ENCODE measurements at places on chromosomes 4 and X.

DNA sequence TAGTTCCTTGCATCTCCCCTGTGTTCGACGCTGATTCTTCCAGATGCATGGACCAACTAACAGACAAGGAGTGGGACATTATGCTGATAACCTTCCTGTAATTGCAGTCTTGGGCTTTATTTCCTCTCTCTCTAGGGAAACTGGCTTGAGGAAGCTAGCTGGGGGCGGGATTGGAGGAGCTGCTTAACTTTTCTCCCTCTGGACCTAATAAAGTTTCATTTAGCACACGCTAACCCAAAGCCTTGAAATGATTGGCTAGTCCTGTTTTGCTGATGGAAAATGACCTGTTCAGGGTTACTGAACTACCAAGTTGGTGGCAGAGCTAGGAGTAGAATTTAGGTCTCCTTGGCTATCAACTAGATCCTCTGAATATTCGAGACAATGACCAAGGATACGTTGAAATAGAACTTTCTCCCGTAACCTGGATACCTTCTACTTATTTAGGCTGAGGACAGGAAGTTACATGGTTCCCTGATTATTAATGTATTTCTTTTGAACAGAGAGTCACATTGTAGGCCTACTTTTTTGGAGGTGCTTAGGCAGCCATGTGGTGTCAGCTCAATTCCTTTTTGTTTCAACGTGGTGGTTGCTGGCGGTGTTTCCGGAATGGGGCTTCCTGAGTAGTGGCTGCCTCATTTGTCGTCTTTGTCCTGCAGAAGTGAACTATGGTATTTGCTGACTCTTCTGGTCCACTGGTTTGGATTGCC is 2.0 kb downstream of the PGK1 start:
- DNase-seq: no peak

DNA sequence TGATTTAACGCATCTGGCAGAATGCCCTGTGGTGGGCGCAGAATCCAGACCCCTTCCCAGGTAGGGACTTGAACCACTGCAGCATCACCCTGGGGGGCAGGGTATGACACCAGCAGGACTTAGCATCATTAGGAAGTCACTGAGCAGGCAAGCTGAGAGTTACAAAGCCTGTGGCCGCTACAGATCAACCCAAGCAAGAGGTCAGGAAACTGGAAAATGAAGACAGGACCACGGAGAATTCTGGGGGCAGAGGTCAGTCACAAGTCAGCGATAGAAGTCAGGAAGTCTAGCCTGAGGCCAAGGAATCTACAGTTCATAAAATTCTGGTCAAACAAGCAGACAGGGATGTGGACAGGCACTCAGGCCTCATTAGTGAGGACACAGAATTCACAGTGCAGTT is 108.4 kb downstream of the CHIC2 start:
- no peak for DNase-seq

DNA sequence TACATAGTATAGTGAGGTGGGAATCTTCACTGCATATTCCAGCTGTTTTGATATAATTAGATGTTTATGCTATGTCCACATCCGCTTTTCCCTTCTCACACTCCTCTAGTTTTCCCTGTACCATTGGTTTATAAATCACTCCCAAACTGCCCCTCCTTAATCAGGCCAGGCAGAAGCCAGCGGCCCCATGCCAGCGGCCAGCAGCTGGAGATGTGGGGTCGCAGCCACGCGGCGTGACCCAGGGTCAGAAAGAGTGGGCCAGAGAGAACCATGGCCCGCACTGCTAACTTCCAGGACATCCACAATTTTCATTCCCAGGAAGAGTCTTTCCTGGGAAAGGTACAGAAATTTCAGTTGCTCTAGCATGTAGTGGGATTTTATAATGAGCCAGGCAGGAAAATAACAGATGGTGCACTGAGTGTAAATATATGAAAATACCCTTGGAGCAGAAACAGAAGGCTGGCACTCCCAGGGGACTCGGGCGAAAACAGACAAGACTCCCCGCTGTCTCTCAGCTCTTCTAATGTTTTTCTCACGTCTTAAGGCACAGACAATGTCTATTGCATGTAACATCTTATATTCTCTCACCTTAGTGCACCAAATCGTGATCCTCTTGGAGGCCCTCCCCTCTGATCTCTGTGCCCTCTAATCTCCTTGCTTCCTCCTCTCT is 145.9 kb upstream of the ZFP42 start:
- DNase-seq: no peak

DNA sequence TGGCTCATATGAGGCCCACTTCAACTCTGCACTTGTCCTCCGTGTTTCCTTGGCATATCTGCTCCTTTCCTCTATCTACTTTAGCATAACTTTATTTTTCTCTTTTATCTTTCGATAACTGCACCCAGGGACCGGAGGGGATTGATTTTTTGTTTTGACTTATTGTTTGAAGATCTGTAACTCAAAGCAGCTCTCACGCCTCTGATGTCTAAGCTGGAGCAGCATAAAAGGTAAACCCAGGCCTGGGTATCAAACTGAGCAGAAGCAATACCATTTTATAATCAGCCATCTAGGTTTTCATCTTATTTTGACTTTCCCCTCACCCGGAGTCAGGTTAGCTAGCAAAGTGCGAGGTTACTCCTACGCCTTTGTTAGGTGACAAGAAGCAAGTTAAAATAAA is 28.4 kb downstream of the LEF1 start:
- DNase-seq: no peak

All from PC-9 (cell line).